ENCODE measurements at places on chromosomes 6 and 20. TPM values are rescaled to one million over a fixed set of nuclear protein-coding genes. Genes with fewer than 3 reads are reported as not detected.
A peak's percentile ranks its signal among the peaks of the same experiment; 100 is the strongest.

- H3K27ac ChIP-seq = no peak overlapping the region
- DNase-seq = no peak
- no peak overlapping the region for H3K4me3 ChIP-seq
- H3K4me1 ChIP-seq = peaks cover 14% of the 10 kb centered on the region
- H3K36me3 ChIP-seq = no peaks in the 10 kb centered on the region
These were observed 83.2 kb downstream of the MDGA1 start for GRCh38 chr6:37614491-37614890.

- H3K36me3 ChIP-seq = no peaks in the 10 kb centered on the region
- DNase-seq = no peak
- no peak overlapping the region for H3K4me3 ChIP-seq
- H3K4me1 ChIP-seq = peaks cover 8% of the 10 kb centered on the region
- no peak overlapping the region for H3K27ac ChIP-seq
- peaks cover 6% of the 10 kb centered on the region for H3K27me3 ChIP-seq
These were observed 8.4 kb downstream of the CD40 start for GRCh38 chr20:46126440-46127056.

Gene LRRN4
- total RNA-seq = not detected

Gene TBXT
- total RNA-seq = not detected

- H3K4me1 ChIP-seq = peaks cover 11% of the 10 kb centered on the region
- no peaks in the 10 kb centered on the region for H3K36me3 ChIP-seq
- no peaks in the 10 kb centered on the region for H3K27me3 ChIP-seq
- DNase-seq = peak; percentile 32
These were observed 8.5 kb upstream of the SRC start for GRCh38 chr20:37337208-37337991.

Gene TFAP2C
- not detected for total RNA-seq

DNA sequence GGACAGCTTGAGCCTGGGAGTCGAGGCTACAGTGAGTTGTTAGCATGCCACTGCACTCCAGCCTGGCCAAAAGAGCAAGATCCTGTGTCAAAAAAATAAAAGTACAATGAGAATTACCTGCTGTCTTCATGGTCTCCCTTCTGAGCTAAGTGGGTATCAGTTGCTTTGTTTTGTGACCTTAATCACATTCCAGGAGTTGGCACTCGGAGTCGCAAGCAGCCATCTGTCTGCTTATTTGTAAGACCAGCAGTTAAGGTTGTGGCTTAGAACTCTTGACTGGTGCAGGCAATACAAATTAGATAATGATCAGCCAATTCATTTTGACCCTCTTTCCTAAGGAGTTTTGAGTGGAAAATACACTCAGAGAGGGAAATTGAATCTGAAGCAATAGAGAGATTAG lies 114.0 kb downstream of the MYO6 start:
- no peaks in the 10 kb centered on the region for H3K27me3 ChIP-seq
- H3K27ac ChIP-seq = no peak overlapping the region
- no peaks in the 10 kb centered on the region for H3K4me1 ChIP-seq
- H3K36me3 ChIP-seq = peaks cover 11% of the 10 kb centered on the region
- no peak for DNase-seq
- no peak overlapping the region for H3K4me3 ChIP-seq

DNA sequence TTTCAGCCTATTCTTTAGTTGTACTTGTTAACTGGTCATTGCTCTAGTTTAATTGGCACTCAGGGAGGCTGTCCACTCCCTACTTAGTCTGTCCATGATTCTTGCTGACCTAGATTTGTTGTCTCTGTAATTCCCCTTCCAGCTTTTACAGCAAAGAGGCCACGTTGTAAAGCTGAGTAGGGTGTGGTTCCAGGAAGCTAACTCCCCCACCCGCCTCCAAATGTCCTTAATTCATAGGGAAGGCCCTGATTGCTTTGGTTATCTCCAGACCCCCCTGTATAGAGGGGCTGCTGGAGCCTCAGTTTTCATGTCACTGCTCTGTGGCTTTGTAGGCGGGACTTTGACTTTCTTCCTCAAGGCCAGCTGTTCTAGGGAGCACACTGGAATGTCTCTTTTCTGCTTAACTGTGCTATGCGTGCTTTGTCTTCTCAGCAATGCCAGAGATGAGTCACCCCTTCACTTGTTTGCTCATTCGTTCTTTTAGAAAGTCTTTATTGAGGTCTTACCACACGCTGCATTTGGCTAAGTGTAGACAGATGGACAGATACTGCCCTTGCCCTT lies 175.1 kb upstream of the JAG1 start:
- H3K27ac ChIP-seq = peak overlapping the region; percentile 39
- H3K4me1 ChIP-seq = peaks cover 11% of the 10 kb centered on the region
- H3K4me3 ChIP-seq = no peak overlapping the region
- no peaks in the 10 kb centered on the region for H3K27me3 ChIP-seq

- no peaks in the 10 kb centered on the region for H3K36me3 ChIP-seq
- no peak for DNase-seq
- peaks cover 27% of the 10 kb centered on the region for H3K4me1 ChIP-seq
- no peaks in the 10 kb centered on the region for H3K27me3 ChIP-seq
- peak overlapping the region; percentile 78 for H3K27ac ChIP-seq
- no peak overlapping the region for H3K4me3 ChIP-seq
These were observed 16.8 kb upstream of the PLCB4 start for GRCh38 chr20:9052136-9052535.

DNA sequence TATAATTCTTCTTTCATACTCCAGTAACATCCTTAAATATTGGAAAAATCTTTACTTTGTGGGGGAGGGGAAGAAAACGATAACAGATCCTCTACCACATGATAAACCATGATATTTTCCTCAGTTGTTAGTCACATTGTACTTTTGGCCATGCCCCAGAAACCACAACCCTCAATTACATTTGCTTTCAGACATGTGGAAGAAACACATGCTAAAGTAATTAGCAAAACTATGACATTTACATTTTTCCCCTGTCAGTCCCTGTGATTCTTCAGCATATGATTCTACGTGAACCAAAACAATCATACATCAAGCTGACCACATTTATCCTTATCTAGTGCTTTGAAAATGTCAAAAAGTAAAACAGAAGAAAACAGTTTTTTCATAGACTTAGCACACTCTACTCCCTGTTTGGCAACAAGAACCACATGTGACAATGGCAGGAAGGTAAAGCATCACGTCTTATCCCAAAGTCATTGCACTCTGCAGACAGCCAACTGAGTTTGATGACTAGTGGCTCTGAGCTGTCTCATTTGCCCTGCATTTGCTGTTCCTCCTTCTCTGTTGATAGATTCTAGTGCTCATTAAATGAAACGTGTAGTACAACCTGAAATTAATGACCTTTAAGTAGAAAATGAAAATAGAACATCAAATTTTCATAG lies 505.8 kb upstream of the MARCKS start:
- no peak overlapping the region for H3K4me3 ChIP-seq
- peak overlapping the region; percentile 98 for H3K27ac ChIP-seq
- peaks cover 57% of the 10 kb centered on the region for H3K4me1 ChIP-seq
- DNase-seq = no peak
- H3K36me3 ChIP-seq = no peaks in the 10 kb centered on the region
- no peaks in the 10 kb centered on the region for H3K27me3 ChIP-seq

Gene NANP
- total RNA-seq = 11.2 TPM

DNA sequence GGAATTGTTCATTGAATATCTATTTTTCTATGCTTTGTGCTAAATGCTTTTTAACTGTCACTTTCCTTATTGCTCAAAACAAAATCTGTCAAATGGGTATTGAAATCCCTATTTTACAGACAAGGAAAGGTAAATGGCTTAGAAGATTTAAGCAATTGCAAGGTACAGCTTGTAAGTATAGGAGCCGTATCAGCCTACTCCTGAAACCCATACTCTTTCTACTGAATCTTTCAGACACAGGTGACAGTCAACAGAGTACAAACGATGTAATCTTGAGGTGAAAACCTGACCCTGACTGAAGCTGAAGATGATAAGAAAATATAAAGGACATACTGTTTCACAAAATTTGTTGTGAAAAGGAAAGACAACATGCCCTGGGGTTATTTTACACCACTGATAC lies 7.0 kb upstream of the COX7A2 start:
- no peak overlapping the region for H3K27ac ChIP-seq
- H3K4me3 ChIP-seq = no peak overlapping the region
- H3K4me1 ChIP-seq = no peaks in the 10 kb centered on the region
- no peaks in the 10 kb centered on the region for H3K27me3 ChIP-seq
- no peak for DNase-seq

DNA sequence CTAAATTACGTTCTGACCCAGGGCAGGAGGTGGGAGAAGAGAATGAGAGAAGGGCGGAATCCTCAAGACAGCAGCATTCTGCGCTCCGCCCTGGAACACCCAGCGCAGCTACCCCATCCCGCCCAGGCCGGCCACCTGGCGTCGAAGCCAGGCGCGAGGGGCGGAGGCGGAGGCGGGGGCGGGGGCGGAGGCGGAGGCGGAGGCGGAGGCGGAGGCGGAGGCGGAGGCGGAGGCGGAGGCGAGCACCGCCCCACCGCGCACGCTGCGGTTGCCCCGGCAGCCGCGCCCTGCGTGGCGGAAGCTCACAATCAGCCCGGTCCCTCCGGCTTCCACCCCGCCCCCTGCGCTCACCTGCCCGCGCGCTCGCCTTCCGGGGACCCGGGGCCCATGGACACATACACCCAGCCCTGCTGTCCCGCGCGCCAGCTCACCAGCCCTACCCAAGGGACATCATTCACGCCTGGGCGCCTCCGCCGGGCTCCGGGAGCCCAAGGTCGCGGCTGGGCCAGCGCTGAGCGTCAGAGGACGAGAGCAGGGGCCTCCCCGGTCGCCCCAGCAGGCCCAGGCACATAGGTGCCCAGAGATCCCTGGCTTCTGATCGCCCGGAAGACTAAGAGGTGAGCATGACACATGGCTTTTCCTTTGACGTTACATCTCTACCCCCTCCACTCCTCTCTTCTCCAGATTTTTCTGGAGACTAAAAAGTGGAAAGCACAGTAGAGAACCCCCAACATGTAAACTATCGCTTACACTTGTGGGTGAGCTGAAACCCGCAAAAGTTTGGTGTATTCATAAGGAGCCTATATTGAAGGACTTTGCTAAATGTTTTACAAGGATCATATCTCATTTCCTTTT lies at the start of gene ANKEF1:
ANKEF1 (plus strand) TSS at position 271 of the 855 bp plus-strand sequence. CDS start 3,315 bp downstream, outside the sequence.
- DNase-seq = peak; percentile 82
- H3K27me3 ChIP-seq = peaks cover 10% of the 10 kb centered on the region
- no peak within 1 kb of the TSS for H3K27ac ChIP-seq
- H3K4me3 ChIP-seq = peak within 1 kb of the TSS; percentile 72
- H3K36me3 ChIP-seq = no peaks in the 10 kb centered on the region

DNA sequence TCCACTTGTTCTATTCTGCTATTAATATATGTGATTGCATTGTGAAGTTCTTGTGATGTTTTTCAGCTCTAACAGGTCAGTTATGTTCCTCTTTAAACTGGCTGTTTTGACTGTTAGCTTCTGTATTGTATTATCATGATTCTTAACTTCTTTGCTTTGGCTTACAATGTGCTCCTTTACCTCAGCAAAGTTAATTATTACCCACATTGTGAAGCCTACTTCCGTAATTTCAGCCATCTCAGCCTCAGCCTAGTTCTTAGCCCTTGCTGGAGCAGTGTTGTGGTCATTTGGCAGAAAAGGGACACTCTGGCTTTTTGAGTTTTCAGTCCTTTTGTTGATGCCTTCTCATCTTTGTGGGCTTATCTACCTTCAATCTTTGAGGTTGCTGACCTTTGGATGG lies 440.2 kb downstream of the TBC1D32 start:
- no peak overlapping the region for H3K27ac ChIP-seq
- H3K27me3 ChIP-seq = no peaks in the 10 kb centered on the region
- no peaks in the 10 kb centered on the region for H3K4me1 ChIP-seq
- no peak overlapping the region for H3K4me3 ChIP-seq

DNA sequence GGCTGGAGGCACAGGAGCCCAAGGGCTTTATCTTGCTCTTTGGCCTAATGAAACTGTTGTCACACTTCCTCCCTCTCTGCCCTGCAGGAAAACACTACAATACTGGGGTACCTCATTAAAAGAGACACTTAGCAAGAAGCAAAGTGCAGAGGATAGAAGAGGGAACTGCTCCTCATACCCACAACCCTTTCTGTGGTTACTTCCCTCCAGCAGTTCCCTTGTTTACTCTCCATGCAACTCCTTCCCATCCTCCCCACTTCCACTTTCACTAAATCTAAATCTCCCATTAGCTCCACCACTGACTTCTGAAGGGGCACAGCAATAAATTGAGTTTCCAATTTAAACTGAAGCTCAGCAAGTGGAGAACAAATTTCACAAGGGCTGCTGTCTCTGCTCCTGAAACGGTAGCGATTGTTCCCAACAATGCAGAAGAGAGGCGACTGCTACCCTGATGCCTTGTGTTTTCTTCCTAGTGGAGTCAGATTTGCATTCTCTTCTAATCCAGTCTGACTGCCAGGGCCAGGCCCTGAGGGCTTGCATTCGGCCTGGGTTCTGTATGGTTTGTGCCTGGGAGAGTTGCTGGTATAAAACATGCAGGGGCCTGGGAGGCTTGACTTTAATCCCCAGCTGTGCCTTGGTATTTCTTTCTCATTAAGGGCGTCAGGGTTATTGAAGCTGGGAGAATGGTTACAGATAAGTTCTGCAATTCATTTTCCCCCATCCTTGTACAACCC lies 454.7 kb downstream of the TFAP2B start:
- H3K27ac ChIP-seq = no peak overlapping the region
- H3K27me3 ChIP-seq = no peaks in the 10 kb centered on the region
- no peak overlapping the region for H3K4me3 ChIP-seq

- no peak for DNase-seq
- H3K4me1 ChIP-seq = peaks cover 50% of the 10 kb centered on the region
- H3K27me3 ChIP-seq = no peaks in the 10 kb centered on the region
These were observed 64.0 kb upstream of the TFB1M start for GRCh38 chr6:155378276-155378675.

Gene FLRT3
- 2.5 TPM for total RNA-seq

DNA sequence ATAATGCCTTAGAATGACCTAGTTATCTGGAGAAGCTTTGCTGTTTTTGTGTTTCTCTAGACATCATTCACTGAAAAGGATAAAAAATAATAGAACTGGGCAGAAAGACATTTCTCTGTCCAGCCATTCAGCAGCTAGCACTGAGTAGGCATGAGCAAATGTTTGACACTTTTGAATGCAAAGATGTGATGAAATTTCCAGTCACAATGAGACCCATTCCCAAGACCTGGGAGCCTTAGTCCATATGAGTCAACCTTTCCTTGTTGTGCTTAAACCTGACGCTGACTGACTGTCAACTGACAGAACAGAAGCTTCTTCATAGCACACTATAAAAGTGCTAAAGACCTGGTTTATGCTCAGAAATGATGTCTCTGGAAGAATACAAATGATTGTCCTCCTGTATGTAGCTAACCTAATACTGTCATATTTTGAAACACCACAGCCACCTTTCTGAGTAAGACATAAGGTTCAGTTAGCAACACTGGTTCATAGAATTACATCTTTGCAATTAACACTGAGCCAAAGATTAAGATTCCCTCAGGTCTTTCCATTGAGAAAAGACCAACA lies 17.1 kb downstream of the RALGAPA2 start:
- no peak for DNase-seq
- no peaks in the 10 kb centered on the region for H3K27me3 ChIP-seq
- H3K36me3 ChIP-seq = no peaks in the 10 kb centered on the region
- H3K4me1 ChIP-seq = no peaks in the 10 kb centered on the region
